ENCODE measurements at places on chromosomes 2 and 18.

- no peak for DNase-seq
Observed at GRCh38 chr18:44899832-44900231, 219.1 kb downstream of the SETBP1 start.

DNA sequence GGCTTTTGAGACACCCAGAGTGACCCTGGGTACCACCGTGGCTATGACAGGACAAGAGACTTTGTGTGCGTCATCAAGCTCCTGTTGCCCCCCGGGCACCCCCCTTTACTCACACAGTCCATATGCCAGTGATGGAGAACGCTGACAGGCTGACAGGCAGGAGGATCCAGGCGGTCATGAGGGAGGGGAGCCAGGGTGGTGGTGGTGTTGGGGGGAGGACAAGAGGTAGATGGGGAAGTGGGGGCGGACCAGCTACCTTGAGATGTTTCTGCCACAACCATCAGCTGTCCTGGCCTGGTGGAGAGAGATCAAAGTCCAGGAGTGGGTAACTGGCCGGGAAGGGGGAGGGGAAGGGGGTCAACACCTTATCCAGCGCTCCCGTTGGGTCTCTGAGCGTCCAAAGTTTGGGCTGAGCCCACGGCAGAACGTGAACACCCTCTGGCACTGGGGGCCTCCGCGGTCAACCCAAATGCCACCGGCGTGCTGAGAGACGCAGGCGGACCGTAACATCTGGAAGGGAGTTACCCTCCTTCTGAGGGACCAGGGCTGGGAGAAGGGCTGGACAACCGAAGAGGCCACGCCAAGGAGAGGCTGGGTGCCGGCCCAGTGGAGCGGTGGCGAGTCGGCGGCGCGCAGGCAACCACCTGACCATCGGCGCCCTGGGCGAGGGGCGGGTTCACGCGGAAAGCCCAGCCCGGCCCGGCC is 575 bp downstream of the TMEM150A start:
- no peak for DNase-seq

- no peak for DNase-seq
Observed at GRCh38 chr18:66754335-66754734, 150.4 kb upstream of the CDH19 start.

GRCh38 chr2:30978854-30979253 is 159.4 kb downstream of the GALNT14 start:
- no peak for DNase-seq

GRCh38 chr2:238235331-238235732 is 4.5 kb downstream of the HES6 start:
- DNase-seq: no peak

DNA sequence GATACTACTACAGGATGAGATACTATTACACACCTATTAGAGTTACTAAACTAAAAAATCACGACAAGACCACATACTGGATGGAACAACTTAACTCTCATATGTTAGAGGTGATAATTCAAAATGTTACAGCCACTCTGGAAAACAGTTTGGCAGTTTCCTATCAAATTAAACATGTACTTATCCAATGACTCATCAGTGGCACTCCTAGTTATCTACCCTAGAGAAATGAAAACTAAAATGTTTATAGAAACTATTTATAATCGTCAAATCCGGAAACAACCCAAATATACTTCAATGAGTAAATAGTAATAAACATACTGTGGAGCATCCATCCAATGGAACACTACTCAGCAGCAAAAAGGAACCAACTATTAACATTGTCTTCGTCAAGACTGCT is 137.0 kb upstream of the RBBP8 start:
- DNase-seq: no peak

- DNase-seq: no peak
Observed at GRCh38 chr18:61579581-61579980, 246.4 kb downstream of the CDH20 start.

GRCh38 chr2:149329489-149330126 is 779 bp upstream of the LYPD6 start:
- no peak for DNase-seq

DNA sequence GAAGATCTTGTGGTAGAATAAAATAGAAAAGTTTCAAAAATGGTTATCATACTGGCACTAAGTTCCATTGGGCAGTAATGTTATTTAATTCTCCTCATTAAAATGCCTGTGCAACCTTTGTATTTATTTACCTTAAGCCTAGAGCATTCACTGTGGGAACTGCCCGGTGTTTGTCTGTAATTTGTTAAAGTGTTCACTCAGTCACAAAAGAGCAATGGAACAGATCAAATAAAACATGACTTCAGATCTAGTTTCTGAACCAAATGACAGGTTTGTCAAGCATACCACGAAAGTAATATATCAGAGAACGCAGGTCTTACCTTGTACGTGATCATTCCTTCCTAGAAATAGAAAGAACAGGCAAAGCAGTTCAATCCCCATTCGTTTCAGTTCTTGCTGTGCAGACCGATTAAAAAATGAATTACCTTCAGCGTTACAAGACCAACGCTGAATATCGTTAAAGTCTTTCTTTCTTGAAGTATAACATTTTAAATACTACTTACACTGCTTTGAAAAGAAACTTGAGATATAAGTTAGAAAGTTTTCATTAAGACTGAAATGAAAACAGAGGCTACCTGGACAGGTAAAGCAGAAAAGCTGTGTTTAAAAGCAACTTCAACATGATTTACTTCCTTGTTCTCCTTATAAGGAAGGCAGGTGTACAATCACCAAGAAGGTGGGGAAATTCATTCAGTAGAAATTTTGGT is at the start of gene ITGB6:
Gene ITGB6, minus strand, starts transcription at position 590 of the 707 bp plus-strand sequence. Its CDS starts 209 bp downstream, at position 381.
- no peak for DNase-seq

DNA sequence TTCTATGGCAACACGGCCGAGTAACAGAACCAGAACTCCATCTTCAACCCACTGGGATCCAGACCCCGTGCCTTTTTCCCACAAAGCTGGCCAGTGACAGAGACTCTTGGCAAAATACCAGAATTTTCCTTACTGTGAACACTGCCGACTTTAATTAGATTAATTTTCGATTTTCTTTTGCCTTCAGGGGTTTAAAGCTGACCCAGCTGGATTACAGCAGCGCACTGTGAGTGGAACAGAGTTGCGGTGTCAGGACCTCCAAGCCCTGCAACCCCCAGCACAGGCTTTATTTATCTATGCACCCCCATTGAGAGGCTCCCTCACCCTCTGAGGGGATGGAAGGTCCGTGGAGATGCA is 36.4 kb downstream of the CTIF start:
- no peak for DNase-seq

GRCh38 chr2:25606892-25607291 is 66.5 kb downstream of the DTNB start:
- no peak for DNase-seq

GRCh38 chr18:23143815-23144261 is 8.6 kb downstream of the CABLES1 start:
- DNase-seq: no peak

GRCh38 chr2:20962939-20963557 is 80.8 kb downstream of the APOB start:
- DNase-seq: peak; percentile 32

- no peak for DNase-seq
Observed at GRCh38 chr2:173124441-173124840, 48.8 kb downstream of the MAP3K20 start.

DNA sequence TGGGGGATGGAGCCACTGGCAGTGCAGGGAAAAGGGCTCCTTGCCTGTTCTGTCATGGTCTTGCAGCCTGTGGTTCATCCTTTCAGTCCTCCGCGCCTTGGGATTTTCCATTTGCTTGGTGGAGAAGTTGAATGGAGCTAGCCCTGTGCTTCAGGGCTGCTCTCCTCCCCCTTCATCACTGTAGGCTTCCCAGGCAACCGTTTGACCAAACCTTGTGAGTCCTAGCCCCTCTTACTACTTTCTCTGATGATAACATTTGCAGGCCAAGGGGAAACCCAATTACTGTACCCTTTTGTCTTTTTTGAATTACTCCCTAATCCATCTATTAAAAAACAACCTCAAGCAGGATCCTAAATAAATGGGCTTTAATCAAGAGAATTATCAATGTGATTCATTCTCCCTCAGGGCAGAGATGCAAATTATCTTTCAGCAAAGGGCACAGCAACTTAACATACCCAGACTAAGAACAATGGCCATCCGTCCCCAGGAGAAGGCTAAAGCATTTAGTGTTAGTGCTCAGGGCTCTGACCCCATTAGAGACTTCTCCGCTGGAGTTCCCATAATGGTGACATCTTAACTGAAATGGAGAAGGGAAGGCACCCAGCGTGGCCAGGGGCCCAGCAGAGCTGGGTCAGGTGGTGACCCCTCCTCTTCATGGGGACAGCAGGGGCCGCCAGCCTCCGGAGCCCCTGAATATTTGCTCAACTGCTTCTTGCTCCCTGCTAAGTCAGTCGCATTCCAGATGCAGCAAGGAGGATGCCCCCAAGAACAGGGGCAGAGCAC is 40.7 kb downstream of the RHOB start:
- DNase-seq: no peak

- DNase-seq: peak; percentile 44
Observed at GRCh38 chr2:64819774-64820688, 166.3 kb upstream of the SERTAD2 start.

DNA sequence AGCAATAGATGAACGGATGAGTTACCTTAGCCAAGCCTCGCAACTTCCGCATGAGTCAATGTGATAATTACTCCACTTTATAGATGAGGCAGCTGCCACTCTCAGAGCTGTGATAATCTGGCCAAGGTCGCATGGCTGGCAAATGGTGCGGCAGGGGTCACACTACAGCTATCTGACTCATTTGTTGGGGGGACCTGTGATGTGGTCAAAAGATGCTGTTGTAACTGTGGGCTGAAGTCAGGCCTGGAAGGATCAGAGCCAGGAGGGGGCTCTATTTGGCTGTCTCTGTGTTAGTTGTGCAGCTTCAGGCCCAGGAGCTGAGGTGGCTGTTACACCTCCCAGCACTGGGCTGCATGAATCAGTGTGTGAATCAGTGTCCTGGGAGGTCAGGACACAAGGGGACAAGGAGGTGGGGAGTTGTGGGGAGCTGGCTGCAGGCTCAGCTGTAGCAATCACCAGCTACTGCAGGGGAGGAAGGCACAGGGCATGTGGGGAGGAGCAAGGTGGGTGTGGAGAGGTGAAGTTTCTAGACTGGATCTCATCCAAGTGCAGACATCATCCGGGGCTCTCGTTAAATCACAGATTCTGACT is 33.1 kb downstream of the NGEF start:
- no peak for DNase-seq

DNA sequence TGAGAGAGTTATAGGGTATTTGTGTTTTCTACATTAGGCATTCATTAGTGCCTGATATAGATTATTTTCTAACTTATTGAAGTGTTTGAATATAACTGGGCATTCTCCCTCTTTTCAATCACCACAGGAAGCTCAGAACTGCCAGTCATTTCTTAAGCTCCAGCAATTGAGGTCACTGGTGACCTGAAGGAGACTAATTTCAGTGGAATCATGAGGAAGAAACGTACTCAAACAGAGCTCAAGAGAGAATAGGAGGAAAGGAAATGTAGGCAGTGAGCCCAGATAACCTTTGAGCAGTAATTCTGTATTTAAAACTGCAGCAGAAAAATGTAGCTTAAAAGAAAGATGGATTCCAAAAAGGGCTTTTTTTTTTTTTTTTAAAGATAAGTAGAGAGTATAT is 1035.5 kb downstream of the SOCS6 start:
- no peak for DNase-seq

DNA sequence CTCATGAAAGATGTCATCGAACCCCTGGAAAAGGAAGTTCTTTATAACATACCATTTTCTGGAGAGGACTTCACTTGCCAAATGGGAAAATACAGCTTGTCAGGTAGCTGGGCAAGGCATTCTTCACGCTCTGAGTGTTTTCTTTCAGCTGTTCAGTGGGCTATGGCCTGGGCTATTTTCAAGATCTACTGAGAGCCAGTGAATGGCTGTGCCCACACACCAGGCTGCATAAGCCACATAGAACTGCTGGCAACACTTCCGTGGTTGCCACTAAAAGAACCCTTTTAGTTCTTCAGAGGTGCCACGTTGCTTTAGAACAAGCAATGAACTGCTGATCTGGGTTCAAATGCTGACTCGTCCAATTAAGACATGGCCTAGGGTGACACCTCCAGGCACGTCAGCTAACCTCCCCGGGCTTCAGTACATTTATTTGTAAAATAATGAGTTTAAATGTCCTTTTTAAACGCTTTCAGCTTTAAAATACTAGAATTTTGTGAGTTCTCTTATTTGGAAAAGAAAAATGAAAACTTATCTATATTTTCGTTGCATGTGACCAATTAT is 36.6 kb upstream of the GORASP2 start:
- no peak for DNase-seq

- no peak for DNase-seq
Observed at GRCh38 chr2:36485521-36485920, 112.4 kb downstream of the FEZ2 start.

DNA sequence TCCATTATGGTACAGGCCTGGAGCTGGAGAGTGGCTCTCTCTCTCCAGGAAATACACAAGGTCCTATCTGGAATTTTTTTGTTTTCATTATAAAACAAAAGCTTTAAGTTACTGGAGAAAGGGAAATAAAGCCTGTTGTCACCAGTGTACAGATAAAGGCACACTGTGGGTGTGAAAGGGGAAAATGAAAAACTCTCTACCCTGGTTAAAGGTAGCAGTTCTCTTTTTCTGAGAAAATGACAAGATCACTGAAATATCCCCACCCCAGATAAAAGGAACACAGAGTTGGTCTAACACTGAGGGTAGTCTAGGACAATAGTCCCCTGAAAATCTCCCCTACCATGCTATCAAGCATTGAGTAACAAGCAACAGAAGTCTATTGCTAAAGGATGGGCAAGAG is 438.7 kb downstream of the MBD2 start:
- DNase-seq: no peak

GRCh38 chr18:8963876-8964275 is 138.6 kb upstream of the NDUFV2 start:
- DNase-seq: no peak

DNA sequence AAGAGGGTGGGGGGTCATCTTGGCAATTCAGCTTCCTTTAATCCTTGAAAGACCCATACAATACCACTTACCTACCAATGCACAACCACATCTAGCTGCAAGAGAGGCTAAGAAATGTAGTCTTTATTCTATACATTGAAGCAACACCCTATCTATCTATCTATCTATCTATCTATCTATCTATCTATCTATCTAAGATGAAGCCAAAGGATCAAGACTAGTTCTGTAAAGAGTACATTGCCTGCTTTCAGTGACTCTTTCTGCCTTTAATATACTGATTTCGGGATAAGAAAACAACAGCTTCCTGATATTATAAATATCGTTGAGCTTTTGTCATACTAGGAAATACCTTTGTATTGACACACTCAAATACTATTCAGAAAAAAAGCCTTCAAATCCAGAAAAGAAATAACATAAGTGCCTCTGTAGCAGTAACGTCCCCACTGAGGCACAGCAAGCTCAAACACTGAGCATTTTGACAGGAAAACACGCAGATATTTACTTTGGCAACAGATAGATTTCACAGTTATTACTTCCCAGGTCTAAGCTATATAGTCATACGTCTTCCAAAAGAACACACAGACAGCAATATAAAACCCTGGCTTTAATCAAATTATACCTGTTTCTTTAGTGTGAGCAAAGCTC is 139.4 kb upstream of the SERTAD2 start:
- no peak for DNase-seq

GRCh38 chr2:111643759-111644158 is 240.2 kb downstream of the ANAPC1 start:
- no peak for DNase-seq
